ENCODE measurements at places on chromosomes 16 and 17.

- no peak for DNase-seq
Observed at GRCh38 chr17:39014044-39014794, 47.0 kb upstream of the FBXO47 start.

GRCh38 chr16:10256784-10257641, 74.8 kb upstream of the GRIN2A start:
- peak; percentile 54 for DNase-seq

DNA sequence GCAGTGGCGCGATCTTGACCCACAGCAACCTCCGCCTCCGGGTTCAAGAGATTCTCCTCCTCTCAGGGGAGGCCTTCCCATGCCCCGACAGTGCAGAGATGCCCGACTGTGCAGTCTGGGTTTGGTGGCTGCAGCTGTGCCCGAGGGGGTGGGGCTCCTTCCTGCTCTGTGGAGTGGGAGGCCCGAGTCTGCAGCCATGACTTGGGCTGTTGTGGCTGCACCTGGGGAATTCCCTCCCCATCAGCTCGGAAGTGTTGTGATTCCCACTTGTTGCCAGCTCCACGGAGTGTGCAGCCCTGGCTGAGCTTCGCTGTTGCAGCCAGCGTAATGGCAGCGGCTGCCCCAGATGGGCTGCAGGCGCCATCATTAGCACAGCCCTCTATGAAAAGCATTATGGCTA, 66.4 kb upstream of the SMIM36 start:
- no peak for DNase-seq

- DNase-seq, result no peak
Observed at GRCh38 chr16:86984343-86984742, 332.8 kb downstream of the C16orf95 start.

- no peak for DNase-seq
Observed at GRCh38 chr17:50993544-50993943, 127.1 kb downstream of the SPAG9 start.

DNA sequence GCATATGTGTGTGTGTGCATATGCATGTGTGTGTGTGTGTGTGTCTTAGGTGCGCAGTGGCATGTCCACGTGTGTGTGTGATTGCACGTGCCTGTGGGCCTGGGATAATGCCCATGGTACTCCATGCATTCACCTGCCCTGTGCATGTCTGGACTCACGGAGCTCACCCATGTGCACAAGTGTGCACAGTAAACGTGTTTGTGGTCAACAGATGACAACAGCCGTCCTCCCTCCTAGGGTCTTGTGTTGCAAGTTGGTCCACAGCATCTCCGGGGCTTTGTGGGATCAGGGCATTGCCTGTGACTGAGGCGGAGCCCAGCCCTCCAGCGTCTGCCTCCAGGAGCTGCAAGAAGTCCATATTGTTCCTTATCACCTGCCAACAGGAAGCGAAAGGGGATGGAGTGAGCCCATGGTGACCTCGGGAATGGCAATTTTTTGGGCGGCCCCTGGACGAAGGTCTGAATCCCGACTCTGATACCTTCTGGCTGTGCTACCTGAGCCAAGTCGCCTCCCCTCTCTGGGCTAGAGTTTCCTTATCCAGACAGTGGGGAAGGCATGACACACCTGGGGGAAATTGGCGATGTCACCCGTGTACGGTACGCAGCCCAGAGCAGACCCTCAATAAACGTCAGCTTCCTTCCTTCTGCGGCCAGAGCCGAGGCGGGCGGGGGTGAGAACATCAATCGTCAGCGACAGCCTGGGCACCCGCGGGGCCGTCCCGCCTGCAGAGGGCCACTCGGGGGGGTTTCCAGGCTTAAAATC, 47.6 kb downstream of the IL21R start:
- DNase-seq, result peak; percentile 11

GRCh38 chr16:51034481-51035109, 116.5 kb downstream of the SALL1 start:
- no peak for DNase-seq

DNA sequence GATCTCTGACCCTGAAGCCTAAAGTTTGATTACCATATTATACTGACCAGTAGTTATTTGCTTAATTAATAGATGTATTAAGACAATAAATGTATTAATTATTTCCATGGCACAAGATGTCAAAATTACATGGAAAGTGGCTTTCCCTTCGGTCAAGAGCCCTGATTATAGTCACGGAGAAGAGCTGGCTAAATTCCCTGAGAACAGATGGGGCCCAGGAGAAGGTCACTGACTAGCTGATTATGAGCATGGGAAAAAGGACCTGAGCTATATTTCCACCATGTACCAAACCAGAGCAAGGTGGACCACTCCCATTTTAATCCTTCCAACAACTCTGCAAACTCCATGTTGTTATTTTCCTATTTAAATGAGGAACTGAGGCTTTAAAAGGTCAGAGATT, 12.9 kb upstream of the MYO18A start:
- no peak for DNase-seq

Data from right kidney (tissue), 9 donors.